B cell (primary cell): ENCODE measurements at places on chromosomes 12 and 14.

DNA sequence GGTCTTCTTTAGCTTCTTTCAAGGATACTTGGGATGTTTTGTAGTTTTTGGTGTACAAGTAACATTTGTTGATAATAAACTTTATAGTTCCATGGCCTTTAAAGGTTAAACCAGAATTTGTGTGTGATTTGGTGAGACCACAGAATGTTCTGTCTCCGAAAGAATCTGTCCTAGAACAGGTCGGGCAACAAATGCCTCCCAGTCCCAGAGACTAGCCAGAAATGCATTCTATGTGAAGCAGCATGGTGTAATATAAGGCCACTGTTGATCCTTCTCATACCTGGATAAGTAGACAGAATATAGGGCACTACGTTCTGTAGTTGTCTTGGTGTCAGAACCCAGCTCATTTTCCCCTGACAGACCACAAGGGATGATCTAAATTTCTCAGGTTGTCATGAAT is 10.0 kb downstream of the STYK1 start:
- DNase-seq = no peak

- DNase-seq = no peak
Measured at GRCh38 chr12:111573476-111573875, 25.6 kb downstream of the ATXN2 start.

- no peak for DNase-seq
Measured at GRCh38 chr14:101442451-101442850, 118.8 kb upstream of the DIO3 start.

DNA sequence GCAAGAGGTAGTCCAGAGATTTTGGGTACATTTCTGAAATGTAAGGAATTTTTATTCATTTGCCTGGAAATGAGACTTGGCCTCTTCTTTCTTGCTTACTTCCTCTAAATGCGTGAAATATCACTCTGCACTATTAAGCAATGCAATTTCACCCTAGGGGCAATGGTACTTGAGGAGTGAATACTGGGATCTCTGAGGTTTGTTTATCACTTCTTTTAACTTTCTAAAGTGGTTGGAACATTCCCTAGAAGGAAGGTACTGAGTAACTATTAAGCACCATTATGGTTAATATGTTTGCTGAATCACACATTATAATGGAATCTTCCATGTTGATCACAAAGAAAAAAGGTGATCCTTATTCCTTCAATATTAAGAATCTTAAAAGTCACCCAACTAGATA is 120.9 kb upstream of the CAND1 start:
- no peak for DNase-seq

DNA sequence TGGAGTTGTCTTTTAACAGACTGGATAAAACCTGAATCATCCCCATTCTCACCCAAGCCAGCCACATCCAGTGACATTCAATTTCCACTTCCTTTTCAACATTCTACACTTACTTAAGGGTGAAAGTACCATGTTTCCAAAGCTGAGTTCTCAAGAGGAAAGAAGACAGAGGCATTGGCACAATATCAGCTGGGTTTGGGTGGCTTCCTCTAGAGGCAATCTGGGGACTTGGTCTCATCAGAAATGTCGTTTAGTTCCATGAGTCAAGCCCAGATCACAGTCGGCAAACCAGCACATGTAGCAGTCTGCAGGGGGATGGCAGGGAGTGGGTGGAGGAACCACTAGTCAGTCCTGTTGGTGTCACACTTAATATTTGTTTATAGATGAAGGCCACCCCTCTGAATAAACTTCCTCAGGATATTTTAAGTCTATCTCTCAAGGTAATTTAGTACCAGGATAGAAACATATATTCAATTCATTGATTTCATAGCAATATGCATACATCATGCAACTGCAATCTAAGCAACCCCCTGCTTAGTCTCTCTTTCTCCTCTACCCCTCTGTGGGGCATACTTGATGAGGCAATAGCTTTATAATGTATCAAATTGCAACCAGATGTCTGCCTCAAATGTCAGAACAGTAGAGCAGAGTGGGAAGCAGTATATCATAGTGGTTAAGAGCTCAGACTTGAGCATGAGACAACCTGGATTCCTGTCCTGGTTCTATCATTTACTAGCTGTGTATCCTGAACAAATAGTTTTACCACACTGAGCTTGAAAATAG is 3.0 kb downstream of the SRRM4 start:
- no peak for DNase-seq

DNA sequence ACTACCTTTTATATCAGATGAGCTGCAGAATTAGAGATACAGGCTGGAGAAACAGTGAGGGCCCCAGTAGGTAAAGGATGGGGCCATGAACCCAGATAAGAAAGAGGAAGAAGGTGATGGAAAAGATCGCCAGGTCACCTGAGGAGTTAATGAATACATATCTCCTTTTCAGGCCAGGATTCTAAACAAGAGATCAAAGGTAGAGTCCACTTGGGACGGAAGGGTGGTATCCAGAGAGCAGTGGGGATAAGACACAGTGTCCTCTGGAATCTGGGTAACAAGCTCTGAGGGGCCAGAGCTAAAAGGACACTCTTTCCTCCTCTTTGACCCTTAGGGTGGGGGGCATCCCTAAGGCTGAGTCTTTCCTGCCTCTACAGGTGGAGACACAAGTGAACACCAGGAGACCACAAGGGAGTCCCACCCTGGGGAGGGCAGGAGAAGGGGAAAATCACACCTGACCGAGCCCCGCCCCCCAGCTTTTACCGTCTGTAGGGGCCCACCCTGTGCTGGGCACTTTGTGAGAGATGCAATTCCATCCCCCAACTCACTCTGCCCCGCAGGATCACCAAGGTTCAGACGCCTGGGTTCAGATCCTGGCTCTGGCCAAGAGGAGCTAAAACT is 27.3 kb downstream of the SERPINA1 start:
- DNase-seq = no peak

- no peak for DNase-seq
Measured at GRCh38 chr14:97854918-97855317, 1057.7 kb downstream of the VRK1 start.
